Stimulated activated CD8-positive, alpha-beta memory T cell treated with anti-CD3 and anti-CD28 coated beads, Interleukin-4, amount 100 ng/mL, for 48 hours (primary cell): ENCODE measurements at places on chromosomes 5 and 9.
A peak's percentile ranks its signal among the peaks of the same experiment; 100 is the strongest.

- DNase-seq: no peak
Measured at GRCh38 chr9:81035601-81036000, 653.7 kb downstream of the TLE1 start.

DNA sequence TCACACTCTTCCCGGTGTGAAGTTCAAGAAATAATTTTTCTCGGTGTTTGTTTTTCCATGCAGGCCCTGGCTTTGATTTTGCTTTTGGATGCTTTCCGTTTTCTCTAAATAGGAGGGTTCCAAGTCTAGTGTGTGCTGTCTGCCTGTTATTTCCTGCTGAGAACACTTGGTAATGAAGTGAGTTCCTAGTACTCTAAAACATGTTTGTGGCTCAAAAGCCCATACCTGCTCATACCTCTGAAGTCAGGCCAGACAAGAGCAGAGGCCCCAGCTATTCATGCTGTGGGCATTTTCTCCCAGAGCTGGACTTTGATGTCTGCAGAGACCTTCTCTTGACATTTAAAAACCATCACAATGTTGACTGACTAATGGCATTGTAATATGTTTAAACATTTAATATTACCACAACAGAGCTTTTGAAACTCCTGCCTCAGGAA lies 211.2 kb downstream of the GOLPH3 start:
- DNase-seq: no peak

DNA sequence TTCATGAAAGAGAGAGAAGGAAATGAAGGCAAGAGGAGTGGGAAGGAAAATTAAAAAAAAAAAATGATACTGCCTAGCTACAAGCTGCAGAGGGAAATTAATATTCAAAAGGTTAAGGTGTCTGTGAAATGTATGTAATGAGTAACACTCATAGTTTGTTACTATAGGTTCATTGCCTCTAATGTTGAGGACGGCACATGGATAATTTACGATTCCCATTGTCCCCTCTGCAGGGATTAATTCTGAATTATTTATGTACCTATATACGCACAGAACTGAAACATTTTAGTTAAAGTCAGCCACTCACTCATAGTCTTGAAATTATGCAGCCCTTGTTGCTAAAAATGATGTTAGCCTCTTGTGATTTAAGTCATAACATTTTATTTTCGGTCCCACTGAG lies 869.1 kb downstream of the NR2F1-AS1 start:
- DNase-seq: no peak

- peak; percentile 62 for DNase-seq
Measured at GRCh38 chr9:113737517-113738271, 138.4 kb upstream of the ZNF618 start.

GRCh38 chr9:13529321-13530104 lies 250.0 kb upstream of the MPDZ start:
- no peak for DNase-seq

GRCh38 chr5:6395621-6396020 lies 17.3 kb upstream of the MED10 start:
- no peak for DNase-seq

GRCh38 chr9:2290382-2290781 lies 275.2 kb downstream of the SMARCA2 start:
- no peak for DNase-seq

DNA sequence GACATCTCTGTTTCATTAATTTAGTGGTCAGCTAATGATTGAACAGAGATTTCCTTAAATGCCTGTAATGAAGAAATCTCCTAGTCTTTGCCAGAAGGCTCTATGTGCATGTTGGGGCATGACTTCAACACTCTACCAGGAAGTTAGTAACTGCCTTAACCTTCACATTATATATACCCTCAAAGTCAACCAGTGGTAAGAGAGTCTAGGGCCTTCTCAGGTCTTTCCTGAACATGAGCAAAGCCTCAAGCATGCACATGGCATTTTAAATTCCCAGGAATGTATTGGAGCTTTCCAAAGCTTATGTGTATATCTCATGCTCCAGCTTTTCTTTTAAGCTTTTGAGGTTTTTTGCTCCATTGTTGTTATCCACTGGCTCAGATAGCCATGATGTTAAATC lies 388.3 kb downstream of the ARRDC3 start:
- no peak for DNase-seq

- DNase-seq: peak; percentile 62
Measured at GRCh38 chr5:145936401-145937131, at the start of gene SH3RF2. SH3RF2 (plus strand) TSS chr5:145936578; CDS start chr5:145937929, 1,351 bp downstream.

DNA sequence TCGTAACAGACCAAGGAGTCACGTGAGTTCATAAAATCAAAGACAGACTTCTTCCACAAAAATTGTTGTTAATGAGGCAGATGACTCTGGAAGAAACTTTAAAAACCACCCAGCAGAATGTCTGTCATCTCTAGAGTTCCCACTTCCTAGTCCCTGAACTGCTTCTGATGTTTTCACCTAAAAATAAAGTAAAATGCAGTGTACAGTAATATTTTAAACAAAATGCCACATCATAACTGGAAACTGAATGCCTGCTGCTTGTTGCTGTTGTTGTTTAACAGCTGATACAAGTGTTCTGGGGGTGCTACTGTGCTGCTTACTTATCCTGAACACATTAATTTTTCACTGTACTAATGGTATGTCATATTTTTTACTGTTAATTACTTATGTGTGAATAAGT lies 577.2 kb downstream of the MTRR start:
- no peak for DNase-seq

DNA sequence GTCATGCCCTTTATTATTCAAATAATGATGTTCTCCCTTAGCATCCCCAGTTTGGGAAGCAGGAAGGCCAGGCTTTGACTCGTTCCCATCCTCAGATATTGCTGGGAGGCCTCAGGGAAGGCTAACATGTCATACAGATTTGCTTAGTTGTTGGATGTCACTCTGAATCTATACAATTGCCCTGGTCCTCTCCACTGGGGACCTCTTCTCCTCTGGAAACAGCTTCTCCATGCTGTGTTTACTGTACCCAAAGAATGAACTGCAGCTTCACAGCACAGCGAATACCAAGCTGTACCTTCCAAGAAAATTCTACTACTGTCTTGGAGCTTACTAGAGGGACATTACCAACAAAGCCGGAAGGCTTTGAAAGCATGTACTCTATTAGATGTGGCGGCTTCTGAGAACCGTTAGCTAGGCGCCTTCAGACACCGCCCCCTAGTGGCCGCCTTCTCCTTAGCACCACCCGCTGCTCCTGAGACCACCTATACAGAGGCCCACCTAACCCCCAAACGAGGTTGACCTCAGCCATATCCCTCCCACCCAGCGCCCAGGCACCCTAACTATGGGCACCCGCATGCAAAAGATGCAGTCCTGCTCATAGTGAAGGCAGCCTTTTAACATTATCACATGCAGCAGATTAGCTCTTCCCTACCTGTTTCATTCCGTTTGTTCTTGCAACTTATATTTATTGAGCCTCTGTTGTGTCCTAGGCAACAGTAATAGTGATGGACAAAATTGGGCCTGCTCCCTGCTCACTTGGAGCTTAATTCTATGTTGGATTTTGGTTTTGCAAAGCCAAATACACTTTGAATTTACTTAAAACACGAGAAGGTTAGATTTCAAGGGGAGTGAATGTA lies 34.9 kb upstream of the FOXI1 start:
- peak; percentile 65 for DNase-seq

DNA sequence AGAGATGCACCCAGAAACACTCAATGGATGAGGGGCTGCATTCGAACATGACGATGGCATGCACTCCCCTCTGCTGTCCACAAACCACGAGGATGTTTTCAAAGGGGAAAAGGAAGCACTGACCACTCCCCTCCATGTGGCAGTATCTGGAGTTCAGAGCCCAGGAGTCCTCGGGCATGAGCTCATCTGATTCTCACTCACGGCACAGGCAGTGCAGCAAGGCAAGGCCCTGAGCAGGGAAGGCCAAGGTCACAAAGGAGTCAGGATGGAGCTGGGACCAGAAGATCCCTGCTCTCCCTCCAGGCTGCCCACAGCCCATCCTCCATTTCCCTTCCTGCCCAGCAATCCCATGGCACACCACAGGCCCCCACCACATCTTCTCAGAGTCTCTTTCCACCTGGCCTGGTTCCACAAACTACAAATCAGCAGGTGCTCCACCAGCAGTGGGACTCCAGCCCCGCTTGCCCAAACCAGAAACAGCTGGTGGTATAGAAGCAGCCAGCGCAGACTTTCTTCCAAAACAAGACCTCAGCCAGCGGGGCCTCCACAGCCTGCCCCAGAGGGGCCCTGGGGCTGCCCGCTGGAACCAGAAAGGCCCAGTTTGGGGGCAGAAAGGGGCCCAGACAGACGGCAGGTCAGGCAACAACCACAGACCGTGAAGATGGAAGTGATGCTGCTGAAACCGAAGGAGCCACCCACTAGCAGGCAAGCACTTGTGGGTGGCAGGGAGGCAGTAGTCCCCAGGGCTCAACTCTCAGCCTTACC lies 12.2 kb downstream of the TNIP1 start:
- DNase-seq: peak; percentile 79

DNA sequence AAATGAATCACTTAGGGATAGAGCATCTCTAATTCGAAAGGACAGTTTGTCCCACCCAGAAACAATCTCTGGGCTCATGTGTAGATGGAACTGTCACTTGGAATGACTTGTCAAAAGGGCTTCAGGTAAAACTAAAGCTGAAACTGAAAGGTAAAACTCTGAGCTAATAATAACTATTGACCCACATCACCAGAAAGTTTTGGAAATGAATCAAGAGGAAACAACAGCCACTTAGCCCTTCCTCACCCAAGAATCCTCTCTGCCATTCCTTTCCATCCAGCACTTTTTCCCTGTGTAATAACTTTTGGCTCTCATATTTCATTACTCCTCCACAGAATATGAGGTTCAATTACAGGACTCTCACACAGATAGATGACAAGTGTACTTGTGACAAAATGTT lies 14.0 kb upstream of the GLRX start:
- DNase-seq: no peak

- DNase-seq: no peak
Measured at GRCh38 chr9:106218854-106219253, 524.5 kb downstream of the TMEM38B start.
